ENCODE measurements at places on chromosomes 2 and 18.

DNA sequence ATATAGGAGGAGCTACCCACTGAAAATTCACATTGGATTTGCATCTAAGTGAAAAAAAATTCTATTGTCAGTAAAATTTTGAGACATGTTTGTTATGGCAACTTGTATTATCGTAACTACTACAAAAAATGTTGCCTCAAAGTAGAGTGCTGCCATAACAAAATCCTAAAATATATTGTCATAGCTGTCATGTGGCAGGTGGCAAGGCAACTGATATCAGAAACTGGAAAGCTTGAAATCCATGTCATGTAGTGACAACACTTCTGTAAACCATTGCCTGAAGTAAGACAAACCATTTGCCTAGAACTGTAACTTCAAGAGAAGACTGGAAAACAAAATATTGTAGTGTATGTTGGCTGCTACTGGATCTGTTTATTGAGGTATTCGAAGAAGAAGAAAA is 697.5 kb upstream of the CELF4 start:
- DNase-seq: no peak

- no peak for DNase-seq
Observed at GRCh38 chr2:197452754-197453122, 614 bp upstream of the COQ10B start.

DNA sequence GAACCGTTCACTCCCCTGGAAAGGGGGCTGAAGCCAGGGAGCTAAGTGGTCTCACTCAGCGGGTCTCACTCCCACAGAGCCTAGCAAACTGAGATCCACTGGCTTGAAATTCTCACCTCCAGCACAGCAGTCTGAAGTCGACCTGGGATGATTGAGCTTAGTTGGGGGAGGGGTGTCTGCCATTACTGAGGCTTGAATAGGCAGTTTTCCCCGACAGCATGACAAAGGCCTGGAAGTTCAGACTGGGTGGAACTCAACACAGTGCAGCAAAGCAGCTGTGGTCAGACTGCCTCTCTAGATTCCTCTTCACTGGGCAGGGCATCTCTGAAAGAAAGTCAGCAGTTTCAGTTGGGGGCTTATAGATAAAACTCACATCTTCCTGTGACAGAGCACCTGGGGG is 292.5 kb downstream of the NUP35 start:
- DNase-seq: no peak

GRCh38 chr2:155141418-155141817 is 442.9 kb downstream of the KCNJ3 start:
- no peak for DNase-seq

DNA sequence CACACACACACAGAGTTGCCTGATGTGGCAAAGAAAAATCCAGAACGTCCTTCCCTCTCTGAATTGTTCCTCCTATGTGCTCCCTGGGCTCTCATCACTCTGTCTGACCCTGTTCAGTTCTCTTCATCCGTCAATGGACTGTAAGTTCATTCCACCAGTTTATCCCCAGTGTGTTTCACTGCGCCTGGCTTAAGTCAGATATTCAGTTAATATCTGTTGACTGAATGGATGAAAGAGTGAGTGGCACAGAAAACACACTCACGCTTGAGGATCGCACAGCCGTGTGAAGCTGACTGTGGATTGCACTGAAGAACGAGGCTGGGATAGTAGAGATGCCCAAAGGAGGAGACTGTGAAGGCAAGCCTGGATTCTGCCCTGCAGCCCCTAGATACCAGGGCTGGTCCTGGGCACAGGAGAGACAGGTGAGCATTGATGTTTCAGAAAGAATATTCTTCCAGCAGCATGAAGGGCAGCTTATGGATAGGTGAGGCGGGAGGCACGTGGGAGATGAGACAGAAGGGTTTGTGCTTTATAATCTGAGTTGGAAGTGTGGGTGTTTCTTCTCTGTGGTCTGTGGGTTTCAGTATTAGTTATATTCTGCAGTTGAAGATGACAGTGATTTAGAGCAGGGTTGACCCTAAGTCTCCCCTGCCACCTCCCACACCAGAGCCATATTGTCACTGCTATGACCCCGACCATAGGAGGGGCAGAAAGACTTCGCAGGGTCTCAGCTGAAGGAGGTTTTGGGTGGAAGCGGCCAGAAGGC is 129.9 kb downstream of the SOCS6 start:
- peak; percentile 26 for DNase-seq

GRCh38 chr2:128375454-128375853 is 56.8 kb upstream of the HS6ST1 start:
- no peak for DNase-seq

GRCh38 chr2:125108251-125108650 is 1083.2 kb downstream of the CNTNAP5 start:
- DNase-seq: no peak

DNA sequence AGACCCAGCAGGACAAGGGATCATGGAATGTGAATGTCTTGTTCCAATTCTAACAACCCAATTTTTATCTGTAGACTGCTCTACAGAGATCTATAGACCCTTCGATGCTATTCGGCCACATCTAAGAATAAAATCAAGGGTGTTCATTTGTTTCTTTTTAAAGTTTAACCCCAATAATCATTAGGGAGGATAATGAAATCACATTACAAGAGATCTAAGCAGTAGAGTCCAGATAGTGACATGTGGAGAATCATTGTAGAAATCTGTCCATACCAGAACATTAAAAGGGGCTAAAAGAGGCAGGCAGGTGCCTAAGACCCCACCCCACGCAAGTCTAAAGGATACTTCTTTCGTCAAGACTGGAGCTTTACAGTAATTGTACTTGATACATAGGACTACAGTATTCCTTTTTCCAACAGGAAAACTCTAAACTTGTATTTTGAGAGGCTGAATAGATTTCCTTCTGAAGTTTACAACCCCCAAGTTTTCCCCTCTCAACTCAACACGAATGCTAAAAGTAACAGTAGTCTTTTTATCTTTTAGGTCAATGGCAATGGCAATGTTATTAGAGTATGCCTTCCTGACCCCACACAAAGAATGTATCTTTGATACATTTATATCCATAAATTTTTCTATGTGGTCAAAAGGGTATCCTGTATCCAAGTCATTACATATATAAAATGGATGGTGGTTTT is 183.7 kb downstream of the TCF4 start:
- DNase-seq: no peak
